Anterior cingulate cortex (tissue), 58 donors: ENCODE measurements at places on chromosomes 5 and 9.

GRCh38 chr9:37423508-37423907 is 1.0 kb downstream of the GRHPR start:
- no peak for DNase-seq

- no peak for DNase-seq
Measured at GRCh38 chr5:126921241-126922091, 108.9 kb downstream of the MARCHF3 start.

DNA sequence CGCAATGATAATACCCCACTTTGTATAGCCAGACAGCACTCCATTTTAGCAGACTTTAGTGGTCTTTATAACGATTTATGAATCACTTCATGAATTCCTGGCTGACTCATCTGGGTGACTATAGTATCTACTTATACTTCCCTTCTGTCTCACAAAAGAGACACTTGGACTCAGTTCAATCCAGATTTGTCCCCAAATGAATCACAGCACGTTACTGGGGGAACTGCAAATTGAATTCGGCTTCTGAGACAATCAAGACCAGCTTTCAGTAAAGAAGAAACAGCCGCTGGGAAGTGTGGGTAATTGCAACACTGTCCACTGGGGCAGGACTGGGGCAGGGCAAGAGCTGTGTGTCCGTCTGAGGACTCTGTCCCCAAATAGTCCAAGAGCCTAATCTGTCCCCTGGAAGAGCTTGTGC is 337.3 kb upstream of the RFX3 start:
- DNase-seq = peak; percentile 20

DNA sequence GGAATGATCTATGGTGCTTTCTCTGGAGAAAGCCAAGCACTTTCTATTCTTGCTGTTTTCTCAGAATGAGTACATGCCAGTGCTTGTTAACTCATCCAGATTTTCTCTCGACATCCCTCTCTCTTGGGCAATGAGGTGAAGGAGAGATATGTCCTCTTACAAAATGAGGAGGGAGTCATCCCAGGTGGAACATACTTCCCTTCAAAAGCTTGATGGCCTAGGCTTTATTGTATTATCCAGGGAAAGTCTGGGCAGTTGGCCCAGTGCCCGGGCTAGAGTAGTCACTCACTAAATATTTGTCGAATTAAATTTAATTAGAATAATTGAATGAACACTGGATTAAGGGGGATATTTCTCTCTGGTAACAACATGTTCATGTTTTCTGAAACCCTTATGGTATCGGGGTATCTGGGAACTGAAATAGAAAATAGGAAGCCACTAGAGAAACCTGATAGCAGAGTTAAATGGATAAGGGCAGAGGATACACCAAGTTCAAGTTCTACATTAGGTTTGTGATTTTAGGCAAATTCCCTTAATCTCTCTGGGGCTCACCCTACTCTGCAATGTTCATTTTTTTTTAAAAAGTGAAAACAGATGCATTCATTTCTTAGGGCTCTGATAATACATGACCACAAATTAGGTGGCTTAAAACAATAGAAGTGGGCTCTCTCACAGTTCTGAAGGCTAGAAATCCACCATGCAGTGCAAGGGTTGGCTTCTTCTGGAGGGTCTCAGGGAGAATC is 99.6 kb downstream of the LIFR start:
- DNase-seq = no peak

GRCh38 chr5:37975531-37975930 is 135.7 kb upstream of the GDNF start:
- no peak for DNase-seq

- no peak for DNase-seq
Measured at GRCh38 chr5:174420651-174421407, 303.6 kb upstream of the MSX2 start.

DNA sequence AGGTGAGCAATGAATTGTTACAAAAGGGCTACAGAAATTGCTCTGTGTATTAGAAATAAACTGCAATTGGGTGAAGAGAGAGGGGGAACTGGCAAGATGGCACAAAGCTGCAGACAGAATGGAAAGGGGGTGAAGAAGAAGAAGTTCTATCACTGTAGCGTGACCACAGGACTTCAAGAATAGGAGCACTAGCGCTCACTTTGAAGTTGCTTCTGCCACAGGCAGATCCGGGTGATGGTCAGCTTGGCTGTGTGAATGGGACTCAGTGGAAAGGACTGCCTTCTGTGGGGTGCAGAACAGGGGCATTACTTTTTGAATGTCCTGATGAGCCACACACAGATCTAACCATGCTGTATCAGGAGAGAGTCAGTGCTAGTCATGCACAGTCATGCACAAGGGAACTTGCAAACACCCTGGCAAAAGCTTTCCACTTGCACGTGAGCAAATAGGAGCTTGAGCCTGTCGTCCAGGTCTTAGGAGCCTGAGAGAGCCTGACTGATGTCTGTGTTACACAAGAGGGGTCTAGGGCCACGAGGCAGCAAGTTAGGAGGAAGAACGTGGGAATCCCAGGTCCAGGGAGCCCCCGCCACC is 16.3 kb downstream of the IL5 start:
- no peak for DNase-seq

GRCh38 chr5:53116597-53116996 is 7.0 kb upstream of the MOCS2 start:
- DNase-seq = no peak

DNA sequence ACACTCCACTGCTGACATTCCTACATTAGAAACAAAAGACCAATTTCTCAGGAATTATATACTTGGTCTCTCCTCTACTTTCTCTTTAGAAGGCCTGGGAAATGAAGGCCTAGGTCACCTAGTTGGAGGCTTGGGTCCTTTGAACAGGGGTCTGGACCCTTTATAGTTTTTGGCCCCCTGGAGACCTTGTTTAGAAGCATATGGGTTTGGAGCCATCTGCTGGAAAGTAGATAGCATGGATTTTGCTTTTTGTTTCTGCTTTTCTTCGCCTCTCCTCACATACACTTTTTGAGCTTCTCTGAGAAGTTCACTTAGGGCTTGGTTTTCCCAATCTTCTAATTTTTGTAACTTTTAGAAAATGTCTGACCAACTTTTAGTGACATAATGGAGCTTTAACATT is 67.1 kb upstream of the CDK20 start:
- no peak for DNase-seq
